ENCODE measurements at places on chromosomes 12 and 14.

GRCh38 chr12:113133036-113133435, 2.5 kb downstream of the RASAL1 start:
- no peak for DNase-seq

DNA sequence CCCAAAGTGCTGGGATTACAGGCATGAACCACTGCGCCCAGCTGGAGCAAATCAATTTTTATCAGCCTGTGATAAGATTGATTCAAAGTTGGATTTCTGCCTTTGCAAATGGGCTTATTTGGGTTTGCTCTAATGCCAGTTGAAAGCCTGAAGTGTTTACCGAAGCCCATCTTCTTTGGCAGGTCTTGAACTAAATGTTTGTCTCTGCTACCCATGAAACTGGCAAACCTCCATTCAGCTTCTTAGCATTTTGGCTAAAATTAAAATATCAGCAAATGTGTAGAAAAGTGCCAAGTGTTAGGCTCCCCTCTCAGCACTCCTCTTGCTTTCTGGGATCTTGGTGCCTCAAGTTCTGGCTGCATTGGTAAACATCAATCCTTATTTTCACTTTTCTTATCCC, 61.5 kb downstream of the MGAT4C start:
- DNase-seq, result no peak

GRCh38 chr12:122869207-122869973, 26.5 kb downstream of the VPS37B start:
- no peak for DNase-seq

DNA sequence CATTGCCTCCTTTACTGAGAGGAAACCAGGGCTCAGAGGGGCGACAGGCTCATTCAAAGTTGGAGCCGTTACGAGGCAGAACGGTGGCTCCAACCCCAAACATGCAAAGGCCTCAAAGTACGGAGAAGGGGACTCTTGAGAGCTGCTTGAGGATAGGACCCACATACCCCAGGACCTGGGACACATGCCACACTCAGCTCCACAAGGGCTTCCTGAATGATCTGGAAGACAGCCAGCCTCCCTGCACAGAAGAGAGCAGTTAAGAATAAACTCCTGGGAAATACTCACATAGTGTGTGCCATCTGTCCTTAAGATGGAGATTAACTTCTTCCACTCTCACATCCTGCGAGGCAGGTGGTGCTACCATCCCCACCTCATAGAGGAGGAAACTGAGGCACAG, 26.6 kb upstream of the NXPH4 start:
- peak; percentile 28 for DNase-seq

DNA sequence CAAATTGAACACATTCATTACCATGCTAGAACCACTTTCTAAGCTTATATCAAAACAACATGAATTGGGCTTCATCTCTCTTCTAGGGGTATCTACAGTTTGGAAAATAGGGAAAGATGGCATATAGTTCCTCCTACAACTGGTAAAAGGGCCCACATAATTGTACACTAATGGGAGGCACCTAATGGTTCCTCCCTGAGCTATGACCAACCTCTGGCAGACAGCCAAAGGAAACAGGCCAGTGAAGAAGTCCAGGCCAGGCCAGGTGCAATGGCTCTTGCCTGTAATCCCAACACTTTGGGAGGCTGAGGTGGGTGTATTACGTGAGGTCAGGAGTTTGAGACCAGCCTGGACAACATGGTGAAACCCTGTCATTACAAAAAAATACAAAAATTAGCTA, 23.2 kb upstream of the APOF start:
- DNase-seq, result peak; percentile 63

GRCh38 chr12:131276501-131277185, 322.9 kb downstream of the ADGRD1 start:
- no peak for DNase-seq

DNA sequence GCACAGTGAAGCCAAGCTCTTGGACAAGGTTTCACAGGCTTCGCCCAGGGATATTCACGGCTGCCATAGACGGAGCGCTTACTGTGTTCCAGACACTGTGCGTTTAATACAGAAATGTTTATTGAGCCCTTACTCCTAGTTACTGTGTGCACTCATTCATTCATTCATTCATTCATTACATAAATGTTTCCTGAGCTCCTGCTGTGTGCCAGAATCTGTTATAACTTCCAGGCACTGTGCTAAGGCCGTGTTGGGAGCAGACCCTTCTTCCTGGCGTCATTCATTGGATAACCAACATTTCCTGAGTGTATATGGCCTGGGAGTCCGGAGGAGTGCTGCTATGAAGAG, 760 bp upstream of the MED13L start:
- DNase-seq, result no peak

DNA sequence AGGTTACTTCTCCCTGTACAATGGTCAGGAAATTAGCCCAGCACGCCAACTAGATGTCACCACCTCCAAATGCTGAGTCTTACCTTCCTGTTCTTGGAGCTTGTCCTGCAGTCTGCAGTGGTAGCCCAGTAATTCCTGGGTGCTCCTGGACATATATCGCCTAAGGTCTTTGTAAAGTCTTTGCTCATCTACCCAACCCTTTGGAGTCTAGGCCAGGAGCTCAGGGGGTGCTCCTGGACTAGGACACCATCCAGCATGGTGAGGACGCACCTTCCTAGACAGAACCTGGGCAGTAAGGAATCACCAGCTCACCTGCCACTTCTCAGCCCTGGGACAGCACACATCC, 569 bp downstream of the SERPINA10 start:
- DNase-seq, result no peak

- DNase-seq, result no peak
Observed at GRCh38 chr14:20684662-20685456, 499 bp downstream of the RNASE4 start.

DNA sequence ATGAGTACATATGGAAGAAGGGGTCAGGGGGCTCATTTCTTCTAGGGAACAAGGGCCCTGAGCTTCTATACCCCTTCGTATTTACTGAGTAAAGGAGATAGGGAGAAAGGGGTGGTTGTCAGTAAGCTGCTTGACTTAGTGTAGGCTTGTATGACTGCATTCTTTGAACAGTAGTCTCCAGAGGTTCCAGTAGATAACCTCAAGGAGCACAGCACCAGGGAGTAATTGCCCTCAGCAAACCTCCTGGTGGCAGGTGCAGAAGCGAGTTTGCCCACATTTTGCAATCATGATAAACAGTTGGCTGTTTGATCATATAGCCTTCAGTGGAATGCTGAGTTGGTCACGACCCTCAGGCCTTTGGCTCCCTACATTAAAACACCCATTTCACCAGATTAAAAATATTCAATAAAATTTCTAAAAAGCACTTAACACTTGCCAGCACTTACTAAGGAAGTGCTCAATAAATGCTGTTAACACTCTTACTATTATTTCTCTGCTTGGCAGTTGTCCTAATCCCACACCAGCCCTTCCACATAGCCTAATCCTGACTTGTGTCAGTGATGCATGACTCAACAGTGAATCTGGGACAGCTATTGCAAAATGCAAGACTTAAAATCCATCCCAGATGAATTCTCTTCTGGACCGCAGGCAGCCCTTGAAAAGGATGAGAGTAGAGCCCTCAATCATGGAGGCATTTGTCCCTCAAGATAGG, 3.7 kb upstream of the DHRS4L2 start:
- DNase-seq, result no peak

DNA sequence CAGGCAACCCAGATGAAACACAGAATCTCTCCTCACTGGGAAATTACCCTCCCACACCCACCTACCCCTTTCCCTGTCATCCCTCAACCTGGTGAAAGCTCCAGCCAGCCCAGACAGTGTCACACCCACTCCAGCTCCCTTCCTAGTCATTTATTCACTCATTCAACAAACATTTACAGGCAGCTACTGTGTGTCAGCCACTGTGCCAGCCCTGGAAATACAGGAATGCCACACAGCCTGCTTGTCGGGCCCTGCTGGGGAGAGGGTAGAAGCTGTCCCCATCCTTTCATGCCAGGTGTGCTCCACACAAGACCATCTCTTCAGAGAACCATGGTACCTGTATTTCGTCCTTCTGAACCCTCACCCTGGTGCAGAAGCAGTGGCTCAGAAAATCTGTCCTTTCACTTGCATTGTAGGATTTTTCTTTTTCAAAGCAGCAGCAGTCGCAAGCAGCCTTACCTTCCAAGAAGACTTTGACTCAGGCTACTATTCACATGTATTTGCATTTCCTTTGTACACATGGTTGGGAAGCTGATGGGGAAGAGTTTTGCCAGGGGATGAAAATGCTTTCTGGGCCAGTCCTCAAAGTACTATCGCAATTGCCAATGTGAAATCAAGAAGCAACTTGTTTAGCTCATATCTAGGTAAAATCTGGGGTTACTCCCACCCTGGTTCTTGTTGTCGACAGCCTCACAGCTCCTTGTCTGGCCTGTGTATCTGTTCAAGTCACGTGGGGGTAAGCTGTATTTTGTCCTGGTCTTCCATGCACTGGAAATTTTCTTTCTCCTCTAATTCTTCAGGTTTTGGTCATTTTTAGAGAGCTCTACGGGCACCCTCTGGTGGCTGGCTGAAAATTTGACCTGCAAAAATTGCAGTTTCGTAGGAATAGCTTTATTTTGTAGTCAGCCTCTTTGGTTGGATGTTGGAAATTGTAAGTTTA, 147.4 kb upstream of the EGLN3 start:
- peak; percentile 28 for DNase-seq

DNA sequence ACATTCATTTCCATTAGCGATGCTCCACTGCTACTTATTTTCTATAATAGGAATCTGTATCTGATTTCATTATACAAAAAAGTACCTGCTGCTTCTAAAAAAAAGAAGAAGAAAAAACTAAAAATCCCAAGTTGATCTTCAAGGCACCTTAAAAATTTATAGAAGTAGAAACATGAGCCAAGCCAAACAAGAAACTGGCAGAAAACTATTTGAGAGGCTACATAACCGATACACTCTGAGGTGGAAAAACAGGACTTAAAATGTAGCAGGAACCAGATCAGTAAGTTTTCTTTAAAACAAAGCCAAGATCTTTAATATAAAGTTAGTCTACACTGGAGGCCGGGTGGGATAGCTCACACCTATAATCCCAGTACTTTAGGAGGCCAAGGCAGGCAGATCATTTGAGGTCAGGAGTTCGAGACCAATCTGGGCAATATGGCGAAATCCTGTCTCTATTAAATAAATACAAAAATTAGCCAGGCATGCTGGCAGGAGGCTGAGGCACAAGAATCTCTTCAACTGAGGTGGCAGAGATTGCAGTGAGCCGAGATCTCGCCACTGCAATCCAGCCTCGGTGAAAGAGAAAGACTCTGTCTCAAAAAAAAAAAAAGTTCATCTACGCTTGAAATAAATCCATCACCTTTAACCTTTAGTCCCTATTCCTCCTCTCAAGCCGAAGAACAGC, 278.6 kb downstream of the MED13L start:
- no peak for DNase-seq

DNA sequence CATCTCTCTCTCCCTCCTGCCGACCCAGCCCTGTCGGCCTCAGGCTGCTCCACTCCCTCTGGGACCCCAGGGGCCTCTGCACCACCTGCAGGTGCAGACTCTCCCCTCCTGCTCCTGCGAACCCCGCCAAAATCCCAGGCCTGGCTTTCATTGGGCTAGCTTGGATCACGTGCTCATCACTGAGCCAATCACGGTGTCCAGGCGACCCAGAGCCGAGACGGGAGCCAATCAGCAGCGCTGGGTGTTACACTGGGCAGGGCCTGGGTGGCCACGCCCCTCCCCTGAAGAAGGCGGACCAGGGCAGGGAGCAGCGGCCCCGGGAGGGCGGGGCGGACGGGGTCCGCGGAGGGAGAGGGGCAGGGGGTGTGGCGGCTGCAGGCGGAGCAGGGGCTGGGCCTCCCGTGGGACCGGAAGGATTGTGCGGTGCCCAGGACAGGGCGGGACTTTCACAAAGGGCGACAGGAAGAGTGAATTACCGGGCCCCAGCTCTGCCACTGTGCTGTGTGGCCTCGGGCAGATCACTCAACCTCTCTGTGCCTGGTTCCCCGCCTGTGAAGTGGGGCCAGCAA, 66.6 kb upstream of the FBRSL1 start:
- DNase-seq, result no peak

DNA sequence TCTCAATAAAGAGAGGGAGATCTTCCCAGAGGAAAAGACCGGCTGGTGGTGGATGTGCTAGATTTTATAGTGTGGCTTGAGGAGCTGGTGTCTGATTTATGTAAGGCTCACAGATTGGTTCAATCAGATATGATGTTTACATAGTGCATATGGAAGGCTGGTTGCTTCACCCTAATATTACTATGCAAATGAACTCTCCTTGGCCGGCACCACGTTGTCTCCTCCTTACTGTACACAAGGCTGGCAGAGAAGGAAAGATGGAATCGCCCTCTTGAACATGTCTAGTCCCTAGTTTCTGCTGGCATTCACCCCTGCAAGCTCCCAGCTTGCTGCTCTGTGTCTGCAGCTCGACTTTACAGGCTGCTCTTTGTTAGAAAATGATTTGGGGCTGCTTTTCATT, 8.9 kb downstream of the FAM186A start:
- DNase-seq, result no peak

DNA sequence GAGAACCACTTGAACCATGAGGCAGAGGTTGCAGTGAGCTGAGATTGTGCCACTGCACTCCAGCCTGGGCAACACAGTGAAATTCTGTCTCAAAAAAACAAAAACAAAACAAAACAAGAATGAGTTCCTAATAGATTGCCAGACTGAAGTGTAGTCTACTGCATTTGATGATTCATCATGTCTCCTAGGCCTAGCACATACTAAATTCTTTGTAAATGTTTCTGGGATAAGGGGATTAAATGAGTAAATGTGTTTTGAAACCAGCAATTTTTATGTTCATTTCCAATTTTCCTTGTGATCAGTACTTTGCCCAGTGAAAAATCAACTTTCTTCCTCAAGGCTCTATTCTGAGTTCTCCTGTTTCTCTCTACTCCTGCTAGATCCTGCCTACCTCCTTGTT, 2.9 kb upstream of the DYRK2 start:
- DNase-seq, result no peak

DNA sequence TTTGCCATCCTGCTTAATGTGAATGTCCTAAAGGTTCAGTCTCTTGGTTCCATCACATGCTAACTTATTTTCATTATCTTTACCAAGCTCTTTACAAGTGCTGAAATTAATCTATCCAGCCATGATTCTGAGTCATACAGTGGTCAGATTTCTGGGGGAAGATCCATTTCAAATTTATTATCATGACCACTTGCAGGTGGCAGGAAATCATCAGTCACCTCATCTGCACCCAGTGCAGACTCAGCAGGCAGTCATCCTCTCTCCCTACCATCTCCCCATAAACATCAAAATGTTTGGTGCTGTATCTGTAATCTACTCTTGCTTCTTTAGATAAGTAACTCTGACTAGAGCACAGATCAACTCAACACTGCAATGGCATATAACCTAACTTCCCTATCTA, 23.5 kb downstream of the ATG14 start:
- no peak for DNase-seq

GRCh38 chr14:53638966-53639365, 317.7 kb downstream of the BMP4 start:
- no peak for DNase-seq

DNA sequence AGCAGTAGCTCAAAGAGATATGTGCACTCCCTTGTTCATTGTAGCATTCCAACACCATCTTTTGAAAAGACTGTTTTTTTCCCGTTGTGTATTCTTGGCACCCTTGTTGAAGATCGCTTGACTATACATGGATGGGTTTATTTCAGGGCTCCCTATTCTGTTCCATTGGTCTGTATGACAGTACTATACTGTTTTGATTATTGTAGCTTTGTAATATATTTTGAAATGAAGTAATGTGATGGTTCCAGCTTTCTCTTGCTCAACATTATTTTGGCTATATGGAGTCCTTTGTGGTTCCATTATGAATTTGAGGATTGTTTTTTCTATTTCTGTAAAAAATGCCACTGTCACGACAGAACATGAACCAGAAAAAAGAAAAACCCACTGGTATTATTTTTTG, 25.7 kb downstream of the BRMS1L start:
- no peak for DNase-seq
